Activated naive CD8-positive, alpha-beta T cell treated with anti-CD3 and anti-CD28 coated beads for 36 hours (primary cell): ENCODE measurements at places on chromosomes 6 and 20.

DNA sequence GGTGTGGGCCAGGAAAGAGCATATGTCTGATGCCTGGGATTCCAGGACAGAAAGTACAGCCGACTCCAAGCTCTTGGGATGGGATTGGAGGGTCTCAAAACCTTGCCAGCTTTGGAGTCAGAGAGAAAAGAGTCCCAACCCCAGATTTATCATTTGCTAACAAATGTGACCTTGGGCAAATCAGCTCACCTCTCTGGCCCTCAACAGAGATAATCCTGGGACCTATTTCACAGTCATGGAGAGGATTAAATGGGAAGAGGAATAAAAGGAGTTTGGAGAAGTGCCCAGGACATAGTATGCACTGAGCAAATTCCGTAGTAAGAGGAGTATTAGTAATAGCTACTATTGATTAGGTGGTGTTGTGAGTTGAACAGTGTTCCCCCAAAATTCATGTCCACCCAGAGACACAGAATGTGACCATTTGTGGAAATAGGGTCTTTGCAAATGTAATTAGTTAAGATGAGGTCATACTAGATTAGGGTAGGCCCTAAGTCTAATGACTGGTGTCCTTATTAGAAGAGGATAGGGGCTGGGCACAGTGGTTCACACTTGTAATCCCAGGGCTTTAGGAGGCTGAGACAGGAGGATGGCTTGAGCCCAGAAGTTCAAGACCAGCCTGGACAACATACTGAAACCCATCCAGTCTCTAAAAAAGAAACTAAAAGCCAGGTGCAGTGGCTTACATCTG, 17.1 kb downstream of the RIPOR3 start:
- DNase-seq = no peak
- H3K4me3 ChIP-seq = no peak overlapping the region
- no peaks in the 10 kb centered on the region for H3K36me3 ChIP-seq
- H3K4me1 ChIP-seq = no peaks in the 10 kb centered on the region
- no peak overlapping the region for H3K27ac ChIP-seq
- peaks cover 4% of the 10 kb centered on the region for H3K27me3 ChIP-seq

- no peaks in the 10 kb centered on the region for H3K36me3 ChIP-seq
- H3K4me1 ChIP-seq = no peaks in the 10 kb centered on the region
- no peak overlapping the region for H3K4me3 ChIP-seq
- H3K27ac ChIP-seq = no peak overlapping the region
Measured at GRCh38 chr20:15339264-15339663, 1001.9 kb upstream of the FLRT3 start.

DNA sequence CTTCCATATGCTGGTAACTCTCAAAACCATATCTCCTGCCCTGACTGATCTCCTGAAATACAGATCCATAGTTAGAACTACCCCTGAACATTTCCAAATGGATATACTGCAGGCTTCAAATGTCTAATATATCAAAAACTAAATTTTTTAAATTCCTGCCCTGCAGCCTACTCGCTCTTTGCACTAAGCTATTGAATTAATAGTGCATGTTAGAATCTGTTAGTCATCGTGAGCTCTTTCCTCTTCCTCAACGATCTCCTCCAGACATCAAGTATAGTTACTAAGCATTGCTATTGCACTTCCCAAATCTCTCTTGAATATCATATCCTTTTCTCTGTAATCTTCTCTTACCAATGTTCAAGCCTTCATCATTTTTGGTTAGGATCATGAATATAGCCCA, 26.0 kb upstream of the RSPO3 start:
- H3K4me1 ChIP-seq = no peaks in the 10 kb centered on the region
- H3K27ac ChIP-seq = no peak overlapping the region
- H3K27me3 ChIP-seq = no peaks in the 10 kb centered on the region
- H3K36me3 ChIP-seq = no peaks in the 10 kb centered on the region
- DNase-seq = no peak

DNA sequence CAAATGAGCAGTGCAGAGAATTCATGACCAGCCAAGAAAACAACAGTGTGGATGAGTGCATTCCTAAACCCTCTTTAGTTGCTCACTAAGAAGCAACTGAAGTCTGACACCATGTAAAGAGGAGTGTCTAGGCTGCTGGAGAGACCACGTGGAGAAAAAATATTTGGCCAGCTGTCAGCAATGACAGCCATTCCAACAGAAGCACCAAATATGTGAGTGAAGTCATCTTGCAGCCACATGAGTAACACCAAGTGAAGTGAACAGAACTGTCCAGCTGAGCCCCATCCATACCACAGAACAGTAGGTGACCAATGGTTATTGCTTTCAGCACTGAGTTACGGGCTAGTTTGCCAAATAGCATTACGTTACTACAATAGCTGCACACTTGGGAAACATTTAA, 89.4 kb downstream of the TBXT start:
- H3K36me3 ChIP-seq = no peaks in the 10 kb centered on the region
- no peaks in the 10 kb centered on the region for H3K4me1 ChIP-seq
- no peak overlapping the region for H3K27ac ChIP-seq
- H3K27me3 ChIP-seq = peaks cover 7% of the 10 kb centered on the region
- no peak overlapping the region for H3K4me3 ChIP-seq

DNA sequence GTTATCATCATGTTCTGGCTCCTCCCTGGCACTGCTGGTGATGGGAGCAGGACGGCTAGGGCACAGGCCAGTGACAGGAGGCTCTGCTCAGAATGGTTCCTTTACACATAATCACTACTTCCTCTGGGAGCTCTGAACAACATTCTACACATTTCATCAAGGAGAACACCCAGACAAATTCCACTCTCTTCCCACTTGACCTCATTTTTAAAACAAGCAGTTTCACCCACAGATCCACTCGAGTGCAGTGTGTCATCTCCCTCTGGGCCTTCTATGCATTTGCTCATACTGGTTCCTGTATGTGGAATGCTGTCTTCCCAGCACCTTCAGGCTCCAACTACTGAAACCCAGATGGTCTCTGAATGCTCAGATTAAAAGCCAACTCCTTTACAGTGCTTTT, 84.8 kb downstream of the ELOVL5 start:
- peaks cover 1% of the 10 kb centered on the region for H3K4me1 ChIP-seq
- no peak overlapping the region for H3K27ac ChIP-seq
- no peak overlapping the region for H3K4me3 ChIP-seq
- DNase-seq = no peak
- peaks cover 59% of the 10 kb centered on the region for H3K36me3 ChIP-seq

- no peaks in the 10 kb centered on the region for H3K36me3 ChIP-seq
- no peak overlapping the region for H3K27ac ChIP-seq
- no peaks in the 10 kb centered on the region for H3K4me1 ChIP-seq
- no peaks in the 10 kb centered on the region for H3K27me3 ChIP-seq
- DNase-seq = no peak
Measured at GRCh38 chr6:76671751-76672150, 599.3 kb upstream of the IMPG1 start.

DNA sequence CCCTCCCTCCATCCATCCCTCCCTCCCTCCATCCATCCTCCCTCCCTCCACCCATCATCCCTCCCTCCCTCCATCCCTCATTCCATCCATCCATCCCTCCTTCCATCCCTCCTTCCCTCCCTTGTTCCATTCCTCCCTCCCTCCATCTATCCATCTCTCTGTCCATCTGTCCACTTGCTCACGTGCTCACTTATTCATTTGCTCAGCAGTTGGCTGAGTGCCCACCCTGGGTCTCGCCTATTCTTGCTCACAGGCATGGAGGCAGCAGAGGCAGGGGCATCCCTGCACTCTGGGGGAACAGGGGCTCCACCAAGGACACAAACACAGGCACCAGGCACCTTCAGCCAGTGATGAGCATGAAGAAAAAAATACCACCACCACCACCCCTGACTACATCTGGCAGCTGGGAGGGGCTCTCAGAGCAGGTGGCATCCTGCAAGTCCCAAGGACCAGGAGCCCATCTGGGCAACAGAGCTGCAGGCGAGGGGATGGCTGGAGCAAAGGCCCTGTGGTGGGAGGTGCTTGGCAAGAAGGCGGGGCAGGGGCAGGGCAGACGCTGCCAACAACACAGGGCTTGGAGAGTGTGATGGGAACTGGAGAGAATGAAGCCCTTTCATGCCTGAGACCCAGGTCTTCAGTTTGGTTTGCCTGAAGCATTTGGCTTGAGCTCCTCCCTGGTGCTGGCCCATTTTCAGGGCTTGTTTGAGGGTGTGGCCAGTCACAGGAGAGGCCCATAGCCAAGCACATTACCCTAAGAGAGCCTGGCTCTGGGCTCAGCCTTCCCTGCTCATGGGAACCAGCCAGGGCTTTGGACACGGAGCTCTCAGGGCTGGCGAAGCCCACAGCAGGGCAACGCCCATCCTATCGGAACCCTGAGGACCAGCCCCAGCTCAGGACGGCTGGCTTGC, 40.2 kb upstream of the MRGBP start:
- DNase-seq = no peak
- no peak overlapping the region for H3K4me3 ChIP-seq

GRCh38 chr20:46683011-46683667, 6.1 kb downstream of the TP53RK start:
- DNase-seq = no peak
- peaks cover 21% of the 10 kb centered on the region for H3K36me3 ChIP-seq
- H3K4me3 ChIP-seq = no peak overlapping the region
- no peaks in the 10 kb centered on the region for H3K27me3 ChIP-seq
- peaks cover 53% of the 10 kb centered on the region for H3K4me1 ChIP-seq

DNA sequence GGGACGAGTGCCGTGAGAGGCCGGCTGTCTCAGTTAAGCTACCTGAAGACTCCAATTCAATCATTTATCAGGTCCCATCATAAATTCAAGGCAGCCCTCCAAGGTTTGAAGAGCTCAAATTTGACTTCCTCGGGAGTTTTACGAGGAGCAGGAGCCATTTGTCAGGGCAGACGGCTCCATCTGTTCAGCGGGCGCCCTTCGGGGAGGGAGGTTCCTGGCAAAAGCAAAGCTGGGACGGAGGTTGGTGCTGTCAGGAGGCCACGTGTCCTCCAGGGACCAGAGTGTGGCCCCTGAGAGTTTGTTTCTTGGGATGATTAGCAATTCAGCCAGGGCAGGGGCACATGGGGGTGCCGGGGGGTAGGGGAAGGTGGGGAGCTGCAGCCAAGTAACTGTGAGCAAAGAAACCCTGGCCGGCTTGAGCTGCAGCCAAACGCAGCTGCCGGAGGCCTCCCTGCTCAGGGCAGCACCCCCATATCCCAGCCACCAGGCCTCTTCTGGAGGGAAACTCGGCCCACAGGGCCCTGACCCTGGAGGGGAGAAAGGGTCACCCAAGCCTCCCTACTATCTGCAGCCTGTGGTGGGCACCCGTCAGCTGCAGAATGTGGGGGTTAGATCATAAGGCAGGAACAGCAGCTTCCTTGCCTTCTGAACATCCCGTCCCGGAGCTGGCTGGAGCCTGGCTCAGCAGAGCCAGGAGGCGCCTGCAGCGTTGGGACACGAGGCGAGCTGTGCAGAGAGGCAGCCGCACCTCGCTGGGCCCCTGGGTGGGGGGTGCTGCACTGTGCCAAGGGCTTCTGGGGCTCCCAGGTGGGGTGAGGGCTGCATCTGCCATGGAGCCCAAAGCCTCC, 63.6 kb upstream of the GATA5 start:
- no peak for DNase-seq
- no peaks in the 10 kb centered on the region for H3K27me3 ChIP-seq
- no peak overlapping the region for H3K4me3 ChIP-seq
- H3K27ac ChIP-seq = no peak overlapping the region
- H3K4me1 ChIP-seq = no peaks in the 10 kb centered on the region

DNA sequence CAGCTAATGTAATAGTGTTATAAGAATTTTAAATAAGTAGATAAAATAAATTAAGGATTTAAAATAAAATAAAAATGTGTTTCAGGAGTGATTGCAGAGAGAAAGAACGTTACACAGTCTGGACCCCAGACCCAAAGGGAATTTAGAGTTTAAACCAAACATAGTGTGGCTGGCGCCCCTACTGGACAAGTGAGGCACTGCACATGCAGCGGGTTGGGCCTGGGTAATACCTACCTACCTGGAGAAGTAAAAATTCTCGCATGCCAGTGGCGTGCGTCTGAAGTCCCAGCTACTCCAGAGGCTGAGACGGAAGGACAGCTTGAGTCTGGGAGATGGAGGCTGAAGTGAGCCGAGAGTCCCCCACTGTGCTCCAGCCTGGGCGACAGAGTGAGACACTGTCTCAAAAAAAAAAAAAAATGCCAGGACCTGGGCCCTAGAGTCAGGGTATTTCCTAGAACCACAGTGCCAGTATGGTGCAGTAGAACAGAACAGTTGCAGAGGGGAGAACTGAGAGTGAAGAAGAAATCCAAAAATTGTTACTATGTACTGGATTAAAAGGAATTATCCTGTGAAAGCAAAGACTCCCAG, 71.4 kb upstream of the TCF21 start:
- H3K27ac ChIP-seq = no peak overlapping the region
- H3K27me3 ChIP-seq = peaks cover 13% of the 10 kb centered on the region
- H3K36me3 ChIP-seq = no peaks in the 10 kb centered on the region
- H3K4me3 ChIP-seq = no peak overlapping the region
- H3K4me1 ChIP-seq = peaks cover 6% of the 10 kb centered on the region

- H3K4me1 ChIP-seq = peaks cover 11% of the 10 kb centered on the region
- no peak overlapping the region for H3K4me3 ChIP-seq
- H3K36me3 ChIP-seq = no peaks in the 10 kb centered on the region
- no peak overlapping the region for H3K27ac ChIP-seq
- DNase-seq = no peak
Measured at GRCh38 chr20:54054516-54054915, 15.9 kb downstream of the BCAS1 start.

DNA sequence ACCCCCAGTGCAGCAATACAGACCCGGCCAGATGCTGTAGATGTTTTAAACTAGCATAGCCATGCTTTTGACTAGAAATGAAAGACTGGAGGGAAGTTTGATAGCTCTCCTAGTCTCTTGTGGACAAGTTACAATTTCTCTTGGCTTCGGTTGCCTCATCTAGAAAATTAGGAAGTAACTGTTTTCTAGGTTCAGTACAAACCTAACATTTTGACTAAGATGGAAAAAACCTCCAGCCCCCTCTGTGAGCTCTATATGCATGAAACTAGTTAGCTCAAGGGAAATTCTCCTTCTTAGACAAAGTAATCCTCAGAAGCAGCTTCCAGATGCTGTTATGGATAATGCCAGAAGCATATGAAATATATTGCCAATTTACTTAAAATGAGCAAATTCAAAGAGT, 86.6 kb downstream of the RNF144B start:
- no peak overlapping the region for H3K27ac ChIP-seq
- no peak for DNase-seq
- H3K4me3 ChIP-seq = no peak overlapping the region
- no peaks in the 10 kb centered on the region for H3K36me3 ChIP-seq

DNA sequence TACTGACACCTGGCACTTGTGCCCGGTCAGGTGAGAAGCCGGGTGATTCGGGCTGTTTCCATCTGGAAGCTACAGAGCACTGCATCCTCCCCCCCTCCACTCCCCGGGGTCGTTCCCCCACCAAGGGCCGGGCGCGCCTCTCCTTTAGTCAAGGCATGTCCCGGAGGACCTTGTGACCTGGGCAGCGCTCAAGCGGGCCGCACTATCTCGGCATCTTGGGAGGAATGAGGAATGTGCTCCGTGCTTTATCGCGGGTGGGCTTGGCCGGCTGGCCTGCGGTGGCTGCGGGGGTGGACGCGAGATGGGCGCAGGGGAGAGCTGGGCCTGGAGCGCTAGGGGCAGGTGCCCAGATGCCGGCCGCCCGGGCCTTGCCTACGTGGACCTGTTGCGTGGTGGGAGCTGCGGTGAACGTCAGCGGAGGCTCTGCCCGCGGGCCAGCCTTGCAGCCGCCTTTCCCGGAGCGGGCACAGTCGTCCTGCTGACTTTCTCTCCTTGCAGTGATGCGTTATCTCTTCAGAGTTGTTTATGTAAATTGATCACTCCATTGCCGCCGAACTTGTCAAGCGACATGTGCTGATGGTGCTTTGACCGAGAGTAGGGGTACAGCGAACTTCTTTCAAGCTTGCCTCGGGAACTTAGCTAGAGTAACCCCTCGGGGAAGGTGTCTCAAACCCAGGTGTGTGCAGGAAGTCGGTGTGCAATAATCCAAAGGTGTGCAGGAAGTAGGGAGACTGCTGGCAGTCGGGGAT, 1.1 kb downstream of the LRRC1 start:
- H3K27me3 ChIP-seq = peaks cover 37% of the 10 kb centered on the region
- DNase-seq = peak; percentile 11
- peaks cover 21% of the 10 kb centered on the region for H3K4me1 ChIP-seq
- H3K27ac ChIP-seq = peak overlapping the region; percentile 59
- H3K4me3 ChIP-seq = peak overlapping the region; percentile 96
- no peaks in the 10 kb centered on the region for H3K36me3 ChIP-seq
